ENCODE measurements at places on chromosomes 2 and 18.

- DNase-seq = no peak
Observed at GRCh38 chr2:172826522-172826921, 90.9 kb downstream of the RAPGEF4 start.

DNA sequence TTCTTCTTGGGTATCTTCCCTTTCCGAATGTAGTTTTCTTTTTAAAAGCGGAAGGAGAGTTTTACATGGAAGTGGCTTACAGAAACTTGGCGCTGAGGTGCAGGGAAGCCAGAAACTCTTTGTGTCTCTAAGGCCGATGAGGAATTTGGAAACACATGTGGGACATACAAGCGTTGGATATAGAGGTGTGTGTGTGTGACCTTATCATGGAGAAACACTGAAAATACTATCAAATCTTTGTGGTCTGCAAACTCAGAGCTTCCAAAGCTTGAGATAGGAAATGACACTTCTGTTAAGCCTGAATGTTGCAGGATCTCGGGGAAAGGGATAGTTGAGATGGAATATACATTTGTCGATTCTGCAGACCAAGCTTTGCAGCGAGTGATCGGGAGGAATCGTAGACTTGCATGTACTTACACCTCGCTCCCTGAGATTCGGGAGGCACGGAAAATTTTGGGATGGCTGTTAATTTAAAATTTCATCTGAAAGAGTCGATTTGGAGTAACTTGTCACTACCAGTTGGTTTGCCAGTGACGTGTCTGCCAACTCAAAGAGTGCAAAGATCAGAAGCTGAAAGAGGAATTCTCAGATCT, 1.0 kb downstream of the NAB1 start:
- DNase-seq = peak; percentile 66

GRCh38 chr18:74249181-74249968, 42.4 kb downstream of the CYB5A start:
- DNase-seq = peak; percentile 94

- DNase-seq = peak; percentile 59
Observed at GRCh38 chr18:46031741-46032140, 40.3 kb downstream of the PSTPIP2 start.

GRCh38 chr2:118221536-118222272, 133.4 kb downstream of the INSIG2 start:
- peak; percentile 87 for DNase-seq

DNA sequence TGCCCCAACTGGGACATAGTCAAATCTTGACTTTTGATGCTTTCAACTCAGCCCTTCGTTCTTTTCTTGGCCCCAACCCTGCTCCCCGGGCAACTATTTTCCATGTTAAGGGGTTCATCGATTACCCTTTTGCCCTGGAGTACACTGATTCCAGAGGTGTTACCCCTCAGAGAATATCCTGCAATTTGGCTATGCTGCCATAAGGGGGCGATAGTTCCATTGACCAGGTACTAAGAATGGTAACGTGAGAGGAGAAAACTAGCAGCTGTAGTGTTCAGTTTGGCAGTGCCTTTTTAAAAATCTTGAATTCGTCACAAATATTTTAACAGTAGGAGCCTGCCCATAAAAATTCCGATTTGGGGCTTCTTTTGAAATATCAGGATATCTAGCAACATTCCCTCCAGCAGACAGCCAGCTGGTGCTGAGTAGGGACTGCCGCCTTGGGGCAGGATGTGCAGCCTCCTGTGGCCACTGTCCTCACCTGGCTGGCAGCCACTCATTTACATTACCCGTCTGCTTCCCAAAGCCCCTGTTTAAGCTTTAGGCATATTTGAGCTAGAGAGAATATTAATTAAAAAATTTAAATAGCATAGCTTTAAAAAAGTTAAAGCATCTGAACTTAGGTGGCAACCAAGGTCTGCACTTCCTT, 146.3 kb upstream of the SKOR2 start:
- DNase-seq = no peak

DNA sequence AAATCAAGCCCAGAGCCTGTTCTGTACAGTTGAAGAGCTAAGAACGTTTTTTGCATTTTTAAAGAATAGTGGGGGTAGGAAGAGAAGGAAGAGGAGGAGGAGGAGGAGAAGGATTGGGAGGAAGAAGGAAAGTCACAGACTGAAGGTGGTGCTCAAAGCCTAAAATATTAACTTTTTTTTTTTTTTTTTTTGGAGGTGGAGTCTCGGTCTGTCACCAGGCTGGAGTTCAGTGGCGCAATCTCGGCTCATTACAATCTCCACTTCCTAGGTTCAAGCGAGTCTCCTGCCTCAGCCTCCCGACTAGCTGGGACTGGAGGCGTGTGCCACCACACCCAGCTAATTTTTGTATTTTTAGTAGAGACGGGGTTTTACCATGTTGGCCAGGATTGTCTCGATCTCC, 18.3 kb upstream of the KLHL29 start:
- DNase-seq = no peak

GRCh38 chr2:20661421-20662307, 5.3 kb upstream of the GDF7 start:
- DNase-seq = peak; percentile 55

- DNase-seq = no peak
Observed at GRCh38 chr2:217367464-217367863, 507.6 kb upstream of the TNP1 start.

- no peak for DNase-seq
Observed at GRCh38 chr18:9619990-9620389, 5.6 kb upstream of the PPP4R1 start.

DNA sequence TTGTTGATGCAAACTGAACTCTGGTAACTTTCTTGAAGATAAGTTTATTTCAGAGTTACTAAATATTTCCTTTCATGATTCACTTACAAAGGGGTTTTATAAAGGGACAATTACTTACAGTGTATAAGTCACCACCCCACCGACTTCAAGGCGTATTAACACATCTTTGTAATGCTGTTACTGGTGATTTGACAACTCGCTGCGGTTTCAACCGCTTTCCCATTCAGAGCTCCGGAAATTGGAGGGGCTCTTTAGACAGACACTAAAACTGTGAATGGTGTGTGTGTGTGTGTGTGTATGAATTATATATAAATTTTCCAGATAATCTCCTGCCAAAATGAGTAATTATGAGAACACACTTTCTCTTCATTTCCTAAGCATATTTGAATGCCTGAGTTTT, 4.9 kb downstream of the TM4SF20 start:
- no peak for DNase-seq

DNA sequence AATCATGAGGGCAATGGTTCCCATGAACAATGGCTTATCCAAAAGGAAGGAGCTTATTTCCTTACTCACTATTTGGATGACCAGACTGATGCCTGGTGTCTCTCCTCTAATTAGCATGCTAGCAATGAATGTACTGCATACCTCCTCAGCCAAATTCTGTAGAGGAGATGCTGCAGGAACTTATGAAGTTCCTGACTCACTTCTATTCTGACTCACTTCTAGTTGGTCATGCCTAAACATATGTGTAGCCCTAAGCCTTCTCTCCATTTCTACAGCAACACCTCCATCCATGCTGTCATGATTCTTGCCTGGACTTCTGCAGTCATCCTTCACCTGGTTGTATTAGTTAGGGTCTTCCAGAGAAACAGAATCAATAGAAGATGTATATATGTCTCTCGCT, 59.9 kb upstream of the MRPS9 start:
- DNase-seq = no peak

- peak; percentile 8 for DNase-seq
Observed at GRCh38 chr2:85353876-85354285, 447 bp downstream of the RETSAT start.

- no peak for DNase-seq
Observed at GRCh38 chr2:174343623-174344455, 9.1 kb downstream of the SP9 start.

DNA sequence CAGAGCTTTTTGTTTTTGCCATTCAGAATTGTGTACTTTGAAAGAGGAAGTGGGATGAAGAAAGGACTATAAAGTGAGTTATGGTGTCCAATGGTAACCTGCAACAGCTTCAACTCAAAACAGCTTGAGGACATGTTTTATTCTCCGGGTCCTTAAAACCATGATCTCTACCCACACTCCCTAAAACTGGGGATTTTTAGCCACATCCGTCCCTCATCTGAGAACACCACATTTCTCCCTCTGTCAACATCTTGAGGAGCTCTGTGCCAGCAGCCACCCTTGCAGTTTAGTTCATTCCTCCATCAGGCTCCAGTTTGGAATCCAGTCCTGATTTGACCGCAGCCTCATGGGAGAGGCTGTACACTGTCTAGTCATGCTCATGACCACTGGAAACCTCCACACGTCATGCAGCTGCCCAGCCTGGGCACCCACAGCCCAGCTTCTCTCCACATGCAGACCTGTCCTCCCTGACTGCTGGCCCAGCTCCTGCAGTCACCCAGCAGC, 62.6 kb downstream of the C18orf63 start:
- DNase-seq = no peak

DNA sequence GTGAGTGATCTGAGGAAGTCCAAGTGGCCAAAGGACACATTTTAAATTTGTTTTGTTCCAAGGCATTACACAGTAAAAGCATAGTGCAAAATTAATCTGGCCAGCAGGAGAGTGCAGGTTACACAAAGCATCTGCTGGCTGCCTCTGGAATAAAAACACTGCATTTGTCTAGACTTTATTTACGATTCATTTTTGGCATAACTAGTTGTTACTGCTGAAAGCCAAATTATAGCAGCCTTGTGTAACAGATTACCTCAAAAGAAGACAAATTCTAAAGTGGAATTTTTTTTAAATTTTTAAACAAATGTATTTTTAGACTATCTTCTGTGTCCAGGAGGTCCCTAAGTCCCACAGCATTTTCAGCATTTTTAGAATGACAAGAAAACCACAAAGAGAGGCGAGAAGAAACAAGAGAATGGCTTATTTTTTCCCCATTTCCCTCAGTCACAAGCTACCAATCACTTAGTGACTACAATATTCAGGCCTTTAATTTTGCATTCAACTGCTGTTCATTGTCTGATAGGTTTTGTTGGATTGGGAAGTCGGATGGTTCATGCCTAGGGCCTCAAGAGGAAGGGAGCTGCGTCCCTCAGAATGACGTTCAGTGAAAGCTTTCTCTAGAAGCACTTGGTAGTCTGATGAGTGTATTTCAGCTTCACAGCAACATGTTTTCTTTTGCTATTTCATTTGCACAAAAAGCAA, 46.0 kb downstream of the TMEFF2 start:
- DNase-seq = no peak

DNA sequence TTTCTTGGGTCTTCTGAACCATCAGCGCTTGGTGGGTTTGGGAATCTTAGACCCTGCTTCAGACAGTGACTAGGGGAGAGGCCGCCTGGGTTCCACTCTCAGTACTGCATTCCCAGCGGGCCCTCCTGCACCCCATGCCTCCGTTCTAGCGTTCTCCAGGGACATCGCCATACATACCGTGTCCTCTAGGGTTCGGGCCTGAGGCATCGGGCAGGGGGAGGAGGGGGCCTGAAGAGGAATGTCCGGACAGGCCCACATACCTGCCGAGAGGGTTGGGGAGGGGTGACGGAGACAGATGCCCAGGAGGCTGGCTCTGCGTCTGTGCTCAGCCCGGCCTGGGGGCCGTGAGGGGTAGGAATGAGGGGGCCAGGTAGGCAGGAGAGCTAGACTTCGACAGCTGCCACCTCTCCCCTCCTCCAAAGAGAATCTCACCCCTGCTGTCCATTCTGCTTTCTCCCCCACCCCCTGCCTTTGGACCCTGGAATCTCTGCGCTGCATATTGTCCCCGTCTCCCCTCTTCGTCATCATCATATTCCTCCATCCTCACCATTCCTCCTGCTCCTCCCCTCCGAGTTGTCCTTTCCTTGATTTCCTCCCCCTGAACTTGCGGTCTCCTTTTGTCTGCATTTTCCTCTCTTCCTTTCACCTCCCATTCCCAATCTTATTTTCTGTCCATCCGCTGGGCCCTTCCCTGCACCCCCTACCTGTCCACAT, 7.8 kb upstream of the WNT10A start:
- DNase-seq = no peak

DNA sequence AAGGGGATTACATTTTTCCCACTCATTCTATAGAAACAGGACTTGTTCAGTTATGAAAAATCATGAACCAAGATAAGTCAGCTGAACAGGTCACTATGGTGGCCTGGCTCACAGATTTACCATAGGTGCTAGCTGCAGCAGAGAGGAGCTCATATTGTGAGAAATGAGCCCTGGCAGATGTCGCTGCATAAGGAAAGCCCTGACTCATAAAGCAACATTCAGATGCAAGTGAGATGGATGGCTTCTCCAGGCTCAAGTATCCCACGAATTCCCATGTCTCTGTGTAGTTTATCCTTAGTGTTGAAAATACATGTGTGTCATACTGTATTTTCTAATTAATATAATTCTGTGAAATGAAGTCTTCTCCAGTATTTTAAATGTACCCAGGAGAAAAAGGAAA, 115.0 kb upstream of the LHCGR start:
- no peak for DNase-seq

GRCh38 chr2:240865391-240865790, 3.2 kb upstream of the AGXT start:
- no peak for DNase-seq

DNA sequence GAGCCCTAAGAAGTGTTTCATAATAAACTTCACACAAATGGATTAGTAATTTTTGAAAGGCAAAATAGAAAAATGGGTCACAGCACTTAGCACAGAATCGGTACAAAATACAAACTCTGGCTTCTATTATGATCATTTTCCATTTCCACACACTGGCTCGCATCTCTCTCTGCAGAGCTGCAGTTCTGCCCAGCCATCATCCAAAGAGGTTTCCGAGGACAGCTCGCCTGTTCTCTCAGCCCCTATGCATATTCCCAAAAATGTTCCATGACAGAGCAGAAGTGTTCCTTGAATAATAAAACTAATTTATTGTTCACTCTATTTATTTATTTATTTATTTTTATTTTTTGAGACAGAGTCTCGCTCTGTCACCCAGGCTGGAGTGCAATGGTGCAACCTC, 115.6 kb downstream of the AP1S3 start:
- DNase-seq = no peak

- DNase-seq = no peak
Observed at GRCh38 chr18:79943608-79944125, 7.8 kb downstream of the SLC66A2 start.

- no peak for DNase-seq
Observed at GRCh38 chr2:195319548-195320412, 337.2 kb upstream of the SLC39A10 start.

GRCh38 chr2:102674836-102675235, 55.5 kb downstream of the SLC9A2 start:
- DNase-seq = no peak

- DNase-seq = peak; percentile 23
Observed at GRCh38 chr2:222465746-222466145, 41.4 kb downstream of the SGPP2 start.

GRCh38 chr2:85914922-85915321, 26.1 kb upstream of the ST3GAL5 start:
- no peak for DNase-seq

GRCh38 chr2:69477627-69478026, 40.4 kb upstream of the NFU1 start:
- no peak for DNase-seq

GRCh38 chr2:187528042-187528441, 26.2 kb downstream of the TFPI start:
- DNase-seq = no peak

GRCh38 chr2:98909317-98910211, 26.5 kb downstream of the CRACDL start:
- DNase-seq = peak; percentile 31

GRCh38 chr18:55774505-55774904, 186.5 kb upstream of the TCF4 start:
- DNase-seq = no peak
